Hair follicle dermal papilla cell (primary cell): ENCODE measurements at places on chromosomes 16 and 17. TPM values are rescaled to one million over a fixed set of nuclear protein-coding genes. Genes with fewer than 3 reads are reported as not detected.

LLGL2 gene
- 0.24 and 0.32 TPM in 2 replicates for total RNA-seq

RDM1 gene
- total RNA-seq = not detected in 2 replicates

ASB16 gene
- not detected in 2 replicates for total RNA-seq

RAMP2 gene
- total RNA-seq = not detected in 2 replicates

SRR gene
- total RNA-seq = 28.5 and 29.2 TPM in 2 replicates

SLC5A10 gene
- total RNA-seq = not detected in 2 replicates

ABCC11 gene
- total RNA-seq = under 0.01 TPM in 2 replicates

PDK2 gene
- 43.2 and 48.5 TPM in 2 replicates for total RNA-seq

WWOX gene
- total RNA-seq = 15.5 and 18.3 TPM in 2 replicates

TAT gene
- under 0.01 and 0.16 TPM in 2 replicates for total RNA-seq

CCL14 gene
- total RNA-seq = not detected in 2 replicates

TEKT3 gene
- total RNA-seq = 0.49 TPM in 1 of 2 replicates, not detected in the other

SLC52A1 gene
- 0.32 and 0.36 TPM in 2 replicates for total RNA-seq

HOXB8 gene
- not detected in 2 replicates for total RNA-seq
